ENCODE measurements at places on chromosomes 3 and 15. TPM values are rescaled to one million over a fixed set of nuclear protein-coding genes. Genes with fewer than 3 reads are reported as not detected.

DNA sequence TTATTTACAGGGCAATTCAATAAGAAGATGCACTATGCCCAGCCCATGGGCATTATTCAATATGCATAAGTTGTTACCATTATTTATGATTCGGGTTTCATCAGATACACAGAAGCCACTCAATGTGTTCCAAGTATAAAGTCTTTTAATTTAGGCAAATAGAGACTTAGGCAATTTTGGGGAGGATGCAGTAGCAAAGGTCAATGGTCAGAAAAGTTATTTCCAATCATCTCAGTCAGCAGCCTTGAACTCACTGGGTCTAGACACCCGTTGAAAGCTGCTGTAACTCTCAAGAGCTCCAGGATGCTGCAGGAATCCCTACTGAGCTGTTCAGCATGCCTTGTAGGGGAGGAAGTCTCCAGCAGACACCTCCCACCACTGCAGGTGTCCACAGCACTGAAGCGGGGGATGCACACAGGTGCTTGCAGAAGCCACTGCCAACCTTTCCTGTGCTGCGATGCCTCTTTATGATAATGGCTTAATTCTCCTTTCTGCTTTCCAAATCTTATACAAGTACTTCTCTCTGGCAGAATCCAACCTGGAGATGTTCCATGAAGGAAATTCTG, 155.0 kb upstream of the SUCLG2 start:
- no peak for DNase-seq

GRCh38 chr15:59255680-59256336, 49.2 kb downstream of the LDHAL6B start:
- no peak for DNase-seq

GRCh38 chr15:28929200-28929599, 43.4 kb downstream of the APBA2 start:
- DNase-seq, result no peak

DNA sequence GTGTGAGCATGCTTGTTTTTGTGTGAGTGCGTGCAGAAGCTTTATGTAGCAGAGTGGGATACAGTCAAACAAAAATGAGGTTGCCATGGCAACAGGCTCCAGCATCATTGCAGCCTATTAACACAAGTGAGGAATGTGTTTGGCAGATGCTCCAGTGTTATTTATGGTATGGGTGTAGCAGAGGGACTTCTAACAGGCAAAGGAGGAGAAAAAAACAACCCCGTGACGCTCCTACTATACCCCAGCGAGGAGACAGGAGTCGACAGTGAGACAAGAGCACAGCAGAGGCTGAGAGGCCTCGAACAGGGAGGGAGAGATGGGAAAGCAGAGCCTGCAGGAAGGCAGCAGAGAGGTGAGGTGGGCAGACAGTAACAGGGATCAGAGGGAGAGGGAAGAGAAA, 4.9 kb downstream of the ADCY5 start:
- no peak for DNase-seq

- peak; percentile 81 for DNase-seq
Measured at GRCh38 chr15:29822100-29822683, at the start of gene TJP1. TJP1 (minus strand) TSS chr15:29822468; CDS start chr15:29822028, 440 bp downstream.

GRCh38 chr15:37109872-37110572, 9.7 kb upstream of the MEIS2 start:
- peak; percentile 51 for DNase-seq

- DNase-seq, result no peak
Measured at GRCh38 chr15:36734366-36734765, 154.9 kb downstream of the CDIN1 start.

DNA sequence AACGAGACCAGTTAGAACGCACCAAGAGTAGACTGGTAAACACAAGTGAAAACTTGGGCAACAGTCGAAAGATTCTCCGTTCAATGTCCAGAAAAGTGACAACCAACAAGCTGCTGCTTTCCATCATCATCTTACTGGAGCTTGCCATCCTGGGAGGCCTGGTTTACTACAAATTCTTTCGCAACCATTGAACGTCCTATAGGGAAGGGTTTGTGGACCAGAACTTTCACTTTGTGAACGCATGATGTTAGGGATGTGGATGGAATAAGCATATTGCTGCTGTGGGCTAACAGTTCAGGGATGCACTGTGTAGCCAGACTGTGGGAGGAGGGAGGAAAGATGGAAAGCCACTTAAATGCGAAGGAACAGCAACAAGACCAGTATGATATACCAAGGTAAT, 34.9 kb upstream of the TBC1D23 start:
- DNase-seq, result no peak

GRCh38 chr3:2880218-2880756, 229.9 kb downstream of the IL5RA start:
- DNase-seq, result no peak

GRCh38 chr15:29815000-29815710, 7.1 kb downstream of the TJP1 start:
- DNase-seq, result no peak

- no peak for DNase-seq
Measured at GRCh38 chr3:193842832-193843473, 249.9 kb downstream of the OPA1 start.

DNA sequence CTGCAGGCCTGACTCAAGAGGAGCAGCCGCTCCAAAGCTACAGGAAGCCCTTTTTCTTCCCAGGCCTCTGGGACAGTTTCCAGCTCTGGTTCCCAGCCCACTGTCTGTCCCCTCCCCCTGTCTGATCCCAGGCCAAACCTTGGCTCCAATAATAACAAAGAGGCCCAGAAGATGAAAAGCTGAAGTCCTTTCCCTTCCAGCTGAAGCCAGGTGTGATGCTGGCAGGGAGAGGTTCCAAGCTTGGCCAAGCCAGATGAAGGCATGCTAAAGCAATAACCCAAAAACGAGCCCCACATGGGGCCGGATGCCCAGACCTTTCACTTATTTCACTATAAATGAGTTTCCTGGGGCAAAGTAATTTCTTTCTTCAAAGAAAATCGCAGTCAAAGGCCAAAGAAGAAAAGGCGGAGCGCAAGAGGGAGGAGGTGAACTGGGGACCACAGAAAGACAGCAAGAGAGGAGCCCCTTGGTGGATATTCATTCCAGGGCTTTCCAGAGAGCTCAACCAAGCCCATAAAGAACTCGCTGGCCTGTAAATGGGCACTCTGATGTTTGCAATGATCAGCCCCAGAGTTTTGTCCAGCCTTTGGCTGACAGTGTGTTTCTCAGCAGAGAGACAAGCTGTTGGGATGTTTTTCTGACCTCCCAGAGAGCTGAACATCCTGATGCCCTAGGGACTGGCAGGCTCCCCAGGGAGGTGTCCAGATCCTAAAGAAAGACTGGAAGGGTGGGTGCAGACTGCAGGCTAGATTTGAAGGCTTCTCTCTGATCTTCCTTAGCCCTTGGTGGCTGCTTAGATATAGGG, 157.6 kb downstream of the UACA start:
- peak; percentile 53 for DNase-seq

DNA sequence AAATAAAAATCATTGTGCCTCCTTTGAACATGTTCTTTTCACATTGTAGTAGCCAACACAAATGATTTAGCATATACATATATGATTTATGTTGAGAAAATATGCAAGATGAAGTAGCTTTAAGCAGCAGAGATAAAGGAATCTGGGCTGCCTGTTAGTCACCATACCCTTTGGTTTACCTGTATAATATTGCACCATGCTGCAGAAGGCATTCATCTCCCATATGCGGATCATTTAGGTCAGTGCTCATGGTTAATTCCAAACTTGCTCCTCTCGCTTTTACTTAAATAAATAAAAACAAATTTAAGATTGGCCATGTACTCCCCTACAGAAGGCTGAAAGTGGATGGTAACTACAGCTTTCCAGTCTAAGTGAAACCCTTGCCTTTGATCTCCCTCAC, 86.7 kb upstream of the TBL1XR1 start:
- DNase-seq, result no peak

DNA sequence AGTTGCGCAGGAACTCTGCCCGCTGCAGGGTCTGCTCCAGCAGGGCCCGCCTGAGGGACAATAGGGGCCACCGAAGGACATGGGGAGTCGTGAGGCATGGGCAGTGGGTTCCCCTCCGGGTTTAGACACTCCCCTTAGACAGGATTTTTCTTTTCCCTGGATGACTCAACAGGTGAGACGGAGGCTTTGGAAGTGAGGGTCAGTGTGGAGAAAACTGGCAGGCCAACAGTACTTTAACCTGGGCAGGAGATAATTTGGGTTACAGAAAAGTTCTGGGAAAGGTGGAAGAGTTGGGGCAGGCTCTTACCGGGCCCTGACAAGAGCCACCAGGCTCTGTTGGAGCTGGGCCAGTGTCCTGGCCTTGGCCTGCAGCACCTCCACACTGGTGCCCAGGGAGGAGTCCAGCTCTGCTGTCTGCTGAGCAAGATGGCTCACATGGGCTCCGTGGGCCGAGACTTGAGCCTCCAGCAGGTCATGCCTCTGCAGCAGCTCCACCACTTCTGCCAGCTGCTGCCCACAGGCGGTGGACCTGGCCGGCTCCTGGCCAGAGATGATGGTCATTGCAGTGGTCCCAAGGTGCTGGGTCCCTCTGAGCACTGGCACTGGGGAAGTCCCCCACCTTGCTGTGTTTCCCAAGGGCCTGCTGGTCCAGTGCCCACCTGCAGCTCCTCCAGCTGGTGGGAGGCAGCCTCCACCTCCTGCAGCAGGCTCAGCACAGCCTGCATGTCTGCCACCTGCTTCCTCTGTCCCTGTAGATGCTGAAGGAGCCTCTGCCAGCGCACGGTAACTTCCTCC, 11.0 kb downstream of the SPTBN5 start:
- no peak for DNase-seq

GRCh38 chr3:134037168-134037567, 7.4 kb upstream of the SLCO2A1 start:
- DNase-seq, result no peak

- DNase-seq, result no peak
Measured at GRCh38 chr3:22216601-22217000, 465.6 kb upstream of the ZNF385D start.

Gene GOLGA8R
- polyA plus RNA-seq, result 0.30 TPM

Gene STIMATE
- 22.3 TPM for polyA plus RNA-seq

Gene JAGN1
- 64.9 TPM for polyA plus RNA-seq

Gene STAC
- 0.47 TPM for polyA plus RNA-seq

Gene ALDH1A3
- 8.0 TPM for polyA plus RNA-seq

Gene ADAMTS17
- 6.8 TPM for polyA plus RNA-seq

Gene CERS3
- 0.15 TPM for polyA plus RNA-seq

Gene ITPKA
- polyA plus RNA-seq, result 0.04 TPM

Gene PLA1A
- 2.4 TPM for polyA plus RNA-seq

Measured in psoas muscle (tissue), 8 donors.